ENCODE measurements at places on chromosomes 3 and 15. TPM values are rescaled to one million over a fixed set of nuclear protein-coding genes. Genes with fewer than 3 reads are reported as not detected.

Gene UPK1B
- not detected for total RNA-seq

DNA sequence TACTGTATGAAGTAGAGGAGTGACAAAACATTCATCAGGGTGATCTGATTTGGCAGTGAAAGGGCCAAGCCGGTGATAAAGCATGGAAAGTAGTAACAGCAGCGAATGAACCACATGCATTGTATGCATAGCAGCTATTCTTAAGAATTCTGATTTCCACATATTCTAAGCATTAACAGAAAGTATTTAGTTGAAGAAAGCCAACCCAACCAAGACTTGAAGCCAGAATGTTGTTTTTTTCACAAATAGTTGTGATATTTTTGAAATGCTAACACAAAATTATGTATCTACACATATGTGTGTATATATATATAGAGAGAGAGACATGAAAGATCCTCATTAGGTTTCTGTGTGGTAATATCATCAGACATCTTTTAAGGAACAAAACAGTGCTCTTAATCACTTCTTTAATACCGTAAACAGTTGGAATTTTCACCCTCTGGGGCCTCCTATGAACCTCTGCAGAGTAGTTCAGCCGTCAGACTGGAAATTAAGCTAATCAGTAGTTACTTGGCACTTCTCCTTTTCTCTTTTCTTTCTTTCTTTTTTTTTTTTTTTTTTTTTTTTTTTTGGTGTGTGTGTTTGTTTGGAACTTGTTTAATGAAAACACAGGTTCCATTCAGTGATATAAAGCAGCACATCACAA lies 139.6 kb downstream of the CMSS1 start:
- DNase-seq = no peak

- no peak for DNase-seq
These were observed 169.4 kb downstream of the TBC1D2B start for GRCh38 chr15:77907824-77908751.

- DNase-seq = no peak
These were observed 12.6 kb downstream of the RPL32 start for GRCh38 chr3:12828751-12829150.

DNA sequence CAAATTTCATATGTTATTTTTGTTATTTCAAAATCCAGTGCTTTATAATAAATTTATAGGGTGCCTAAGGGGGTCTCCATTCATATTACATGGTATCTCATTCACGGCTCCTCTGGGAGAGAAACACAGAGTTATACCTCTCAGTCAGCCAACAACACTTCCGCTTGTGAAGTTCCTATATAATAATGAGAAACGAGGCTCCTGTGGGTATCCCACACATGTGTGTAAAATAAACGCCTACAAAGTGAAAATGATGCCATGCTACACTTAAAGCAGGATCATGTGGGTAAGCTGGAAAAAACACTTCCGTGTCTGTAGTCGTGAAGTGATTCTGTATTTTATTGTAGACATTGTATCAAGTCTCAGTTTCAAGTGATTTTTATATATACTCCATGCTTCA lies 218.8 kb upstream of the ICE2 start:
- no peak for DNase-seq

GRCh38 chr3:179299999-179300613 lies 22.7 kb upstream of the ZNF639 start:
- no peak for DNase-seq

Gene PLOD2
- total RNA-seq = 228 TPM

Gene SH2D7
- not detected for total RNA-seq

Gene MYEF2
- 54.8 TPM for total RNA-seq

Gene TNFAIP8L3
- total RNA-seq = 38.3 TPM

DNA sequence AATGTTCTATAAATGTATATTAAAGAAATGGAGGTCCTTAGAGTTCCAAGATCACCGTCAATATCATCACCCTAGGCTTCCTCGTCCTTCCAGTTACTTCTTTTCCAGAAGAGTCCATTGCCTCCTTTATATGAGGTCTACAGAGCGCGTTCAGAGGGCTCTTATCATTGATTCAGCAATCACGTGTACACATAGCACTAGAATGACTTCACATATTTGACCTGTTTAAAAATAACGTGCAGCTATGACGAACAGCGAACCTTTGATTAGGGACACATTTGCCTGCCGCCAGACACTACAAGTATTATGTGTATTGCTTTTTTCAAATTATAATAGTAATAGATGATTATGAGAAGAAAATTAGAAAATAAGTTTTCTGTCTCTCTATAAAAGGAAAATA lies 26.0 kb downstream of the IGF1R start:
- DNase-seq = peak; percentile 36

DNA sequence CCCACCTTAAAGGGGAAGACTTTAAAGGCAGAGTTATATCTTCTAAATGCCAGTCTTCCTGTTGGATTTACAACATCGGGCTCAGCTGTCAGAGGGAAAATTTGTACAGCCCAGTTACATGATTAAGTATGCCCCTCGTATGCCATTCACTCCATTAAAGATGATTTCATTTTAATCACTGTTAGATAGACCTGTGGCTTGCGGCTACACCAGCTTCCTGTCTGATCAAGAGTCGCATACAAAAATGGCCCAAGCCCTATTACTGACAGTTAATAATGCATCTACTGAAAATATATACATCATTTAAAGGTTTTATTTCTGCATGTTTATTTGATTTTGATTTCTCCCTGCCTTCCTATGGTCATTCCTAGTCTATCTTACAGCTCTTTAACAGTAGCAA lies 7.1 kb downstream of the EIF4E3 start:
- no peak for DNase-seq

- DNase-seq = peak; percentile 58
These were observed 78.0 kb upstream of the SLC25A36 start for GRCh38 chr3:140863580-140864009.

Gene FOXL2NB
- total RNA-seq = not detected

Gene SLC22A14
- total RNA-seq = not detected

DNA sequence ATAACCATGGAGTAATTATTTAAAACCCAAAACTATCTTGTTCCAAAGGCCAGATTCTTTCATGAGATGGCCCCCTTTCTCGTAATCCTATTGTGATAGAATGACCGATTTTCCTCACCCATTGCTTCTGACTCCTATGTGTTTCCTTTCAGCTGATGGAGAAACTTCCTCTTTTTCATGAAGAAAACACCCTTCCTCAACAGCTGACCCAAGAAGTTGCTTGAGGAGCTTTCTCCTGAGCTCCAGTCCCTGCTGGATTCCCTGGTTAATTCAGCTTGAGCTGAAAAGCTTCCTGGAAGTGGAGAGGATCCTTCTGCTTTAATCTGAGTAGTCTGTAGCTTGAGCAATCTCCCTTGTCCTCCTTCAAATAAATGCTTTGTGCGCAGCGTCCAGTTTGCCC lies 75.0 kb downstream of the BFSP2 start:
- no peak for DNase-seq

Gene OXSR1
- 32.9 TPM for total RNA-seq

DNA sequence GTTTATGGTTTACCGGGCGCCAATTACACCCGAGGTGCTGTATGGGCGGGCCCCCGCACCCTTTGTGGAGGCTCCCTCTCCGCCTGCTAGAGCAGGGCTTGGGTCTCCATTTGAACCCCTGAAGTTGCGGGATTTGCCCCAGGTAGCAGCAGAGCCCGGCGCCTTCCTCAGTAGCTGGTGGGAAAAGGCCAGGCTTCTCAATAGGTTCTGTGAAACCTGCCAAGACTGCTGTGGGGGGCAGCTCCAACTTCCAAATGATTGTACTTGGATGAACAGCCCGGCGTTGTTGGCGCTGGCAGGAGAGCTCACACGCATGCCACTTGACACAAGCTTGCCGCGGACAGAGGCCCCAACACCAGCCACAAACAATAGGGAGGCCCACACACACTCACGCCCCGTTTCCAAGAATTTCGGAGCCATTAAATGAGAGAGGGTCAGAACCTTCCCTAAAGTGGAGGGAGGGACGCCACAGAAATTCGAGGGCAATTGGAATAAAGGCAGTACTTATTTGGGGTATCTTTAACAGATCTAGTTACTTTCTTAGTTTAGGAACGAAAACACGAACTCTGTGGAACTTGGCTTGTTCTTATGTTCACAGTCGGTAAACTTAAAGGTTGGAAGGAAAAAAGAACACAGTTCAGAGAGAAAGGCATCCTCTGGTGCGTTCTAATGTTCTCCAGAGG lies 1.4 kb downstream of the EPHB3 start:
- DNase-seq = no peak

- no peak for DNase-seq
These were observed 24.5 kb upstream of the IDH2 start for GRCh38 chr15:90126596-90127435.

DNA sequence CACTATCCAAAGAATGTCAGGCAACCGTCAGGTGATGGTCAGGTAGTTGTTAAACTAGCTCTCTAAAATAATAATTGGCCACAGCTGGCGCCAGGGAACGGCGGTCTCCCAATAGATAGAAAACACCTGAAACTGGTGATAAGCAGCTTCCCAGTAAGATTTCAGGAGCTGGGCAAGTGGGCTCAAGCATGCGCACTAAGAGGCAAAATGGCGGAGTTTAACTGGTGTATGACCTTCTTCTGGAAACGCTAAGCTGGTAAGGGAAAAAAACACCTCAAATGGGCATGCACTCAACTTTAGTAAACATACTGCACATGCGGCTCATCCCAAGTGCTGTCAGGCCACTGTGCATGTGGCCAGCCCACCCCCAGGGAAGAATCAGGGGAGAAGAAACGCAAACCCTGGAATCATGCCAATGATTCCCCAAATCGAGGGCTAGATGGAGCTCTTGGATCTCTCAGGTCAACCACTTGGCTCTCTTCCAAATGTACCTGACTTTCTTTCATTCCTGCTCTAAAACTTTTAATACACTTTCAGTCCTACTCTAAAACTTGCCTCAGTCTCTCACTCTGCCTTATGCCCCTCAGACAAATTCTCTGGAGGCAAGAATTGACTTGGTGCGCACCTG lies 195.0 kb downstream of the ZNF621 start:
- DNase-seq = no peak

Gene ZNF774
- total RNA-seq = 2.6 TPM

DNA sequence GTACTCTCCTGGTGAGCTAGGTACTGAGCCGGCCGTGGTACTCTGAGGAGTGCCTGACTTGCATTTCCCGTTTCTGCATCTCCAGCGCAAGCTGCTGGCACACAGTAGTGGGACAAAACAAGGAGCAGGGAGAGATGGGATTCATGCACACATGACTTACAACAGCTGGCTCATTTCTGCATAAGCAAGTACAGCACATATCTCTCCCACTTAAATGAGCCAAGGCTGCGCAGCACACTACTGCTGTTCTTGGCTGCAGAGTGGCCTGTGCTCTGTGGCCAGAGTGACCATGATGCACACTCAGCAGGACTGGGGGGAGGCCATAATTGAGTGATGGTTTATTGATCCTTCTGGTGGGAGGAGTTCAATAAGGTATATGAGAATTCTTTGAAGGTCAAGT lies 59.2 kb upstream of the ABHD17C start:
- no peak for DNase-seq

- DNase-seq = peak; percentile 64
These were observed 27.0 kb downstream of the SHQ1 start for GRCh38 chr3:72821161-72821781.

Gene ATP13A5
- total RNA-seq = not detected

Gene COL8A1
- total RNA-seq = 358 TPM

- no peak for DNase-seq
These were observed 389.1 kb upstream of the RARB start for GRCh38 chr3:25038922-25039321.

Gene SAMD7
- total RNA-seq = not detected

GRCh38 chr3:178082326-178082906 lies 453.8 kb upstream of the KCNMB2 start:
- DNase-seq = no peak

Gene IL20RB
- total RNA-seq = 1.6 TPM

DNA sequence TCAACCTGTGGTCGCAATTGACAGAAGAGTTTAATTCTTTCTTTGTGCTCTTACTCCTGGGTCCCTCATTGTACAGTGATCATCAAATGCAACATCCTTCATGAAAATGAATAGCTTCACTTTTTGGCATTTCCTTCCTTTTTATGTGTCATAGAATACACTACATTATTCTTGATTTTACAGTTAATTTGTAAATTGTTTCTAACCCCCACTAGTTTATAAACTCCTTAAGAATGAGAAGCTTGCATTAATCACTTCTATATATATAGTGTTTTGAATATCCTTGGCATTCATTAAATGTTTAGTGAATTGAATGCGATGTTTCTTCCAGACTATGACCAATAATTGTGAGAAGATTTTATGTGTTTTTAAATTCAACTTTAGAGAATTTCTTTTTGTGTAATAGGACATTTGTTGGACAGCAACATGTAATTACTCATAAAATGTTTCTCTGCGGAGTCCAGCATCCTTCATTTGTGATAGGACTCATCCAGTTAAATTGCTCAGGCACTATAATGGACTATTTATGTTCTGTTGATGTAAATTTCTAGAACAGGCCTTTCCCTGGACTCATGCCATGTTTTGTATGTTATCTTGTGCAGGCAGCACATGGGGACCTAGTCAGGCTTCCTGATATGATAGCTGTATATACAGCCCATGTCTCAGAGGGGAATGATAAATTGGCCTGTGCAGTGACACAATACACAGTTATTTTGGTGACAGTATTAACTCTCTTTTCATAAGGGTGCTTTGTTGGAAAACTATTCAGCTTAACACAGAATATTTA lies 51.3 kb downstream of the MBNL1 start:
- DNase-seq = peak; percentile 99

DNA sequence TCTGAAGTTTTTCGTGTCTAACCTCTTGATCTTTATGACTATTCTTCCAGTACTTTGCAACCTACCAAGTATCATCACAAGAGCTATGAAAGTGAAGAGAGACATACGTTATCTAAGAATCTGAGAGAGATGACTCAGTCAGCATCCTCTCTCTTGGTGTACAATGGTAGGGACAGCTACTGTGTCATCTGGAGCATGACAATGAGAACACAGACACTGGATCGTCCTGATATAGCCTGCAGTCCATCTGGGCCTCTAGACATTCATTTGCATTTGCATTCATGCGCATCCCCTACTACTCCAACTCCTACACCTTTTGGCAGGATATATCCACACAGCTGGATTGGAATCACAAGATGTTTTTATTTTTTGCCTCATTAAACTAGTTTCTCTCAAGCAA lies 115.2 kb downstream of the PEX5L start:
- DNase-seq = no peak

Gene CLDN1
- 0.27 TPM for total RNA-seq

Gene VEPH1
- total RNA-seq = 136 TPM

- no peak for DNase-seq
These were observed 385.4 kb downstream of the ZIC1 start for GRCh38 chr3:147794596-147794995.

All from endothelial cell of umbilical vein (primary cell).